Cardiac septum (tissue), 1 donor: ENCODE measurements at places on chromosomes 2 and 18. TPM values are rescaled to one million over a fixed set of nuclear protein-coding genes. Genes with fewer than 3 reads are reported as not detected.

RMND5A gene
- 96.6 TPM for total RNA-seq

DNA sequence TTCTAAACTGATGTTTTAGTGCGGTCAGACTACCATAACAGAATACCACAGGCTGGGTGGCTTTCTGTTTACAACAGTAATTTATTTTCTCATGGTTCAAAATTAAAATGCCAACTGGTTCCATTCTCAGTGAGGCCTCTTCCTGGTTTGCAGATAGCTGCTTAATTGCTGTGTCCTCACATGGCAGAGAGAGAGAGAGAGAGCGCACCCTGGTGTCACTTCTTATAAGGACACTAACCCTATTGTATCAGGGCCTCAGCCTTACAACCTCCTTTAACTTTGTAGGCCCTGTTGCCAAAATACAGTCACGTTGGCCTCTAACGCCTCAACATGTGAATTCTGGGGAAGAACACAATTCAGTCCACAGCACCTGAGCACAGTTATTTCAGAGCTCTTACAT, 37.5 kb upstream of the ZNF385B start:
- no peak for DNase-seq

GRCh38 chr2:47357483-47357882, 45.5 kb upstream of the MSH2 start:
- DNase-seq, result no peak

DNA sequence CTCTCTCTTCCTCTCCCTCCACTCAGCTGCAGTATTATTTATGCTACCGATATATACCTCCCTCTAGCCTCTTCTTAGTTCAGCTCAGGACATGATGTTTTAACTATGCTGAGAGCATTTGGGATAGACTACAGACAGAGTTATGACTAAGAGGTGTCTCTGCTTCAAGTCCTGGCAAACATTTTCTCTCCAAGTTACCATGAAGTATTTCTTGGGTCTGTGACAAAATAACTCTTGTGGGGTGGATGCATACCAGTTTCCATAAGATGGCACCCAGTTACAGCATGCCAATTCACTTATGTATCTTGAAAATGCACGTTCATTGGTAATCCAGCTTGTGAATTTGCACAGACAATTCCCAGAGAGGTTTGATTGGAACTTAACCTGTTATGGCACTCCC, 737.6 kb downstream of the SLC4A3 start:
- no peak for DNase-seq
